Fibroblast of upper back skin (primary cell): ENCODE measurements at places on chromosomes 7 and 10.

GRCh38 chr10:1507436-1507835, 229.9 kb downstream of the ADARB2 start:
- no peak for DNase-seq

GRCh38 chr10:123858907-123859652, 32.5 kb downstream of the CPXM2 start:
- DNase-seq, result no peak

- DNase-seq, result no peak
These were observed 15.0 kb downstream of the KAT6B start for GRCh38 chr10:74841265-74841973.

GRCh38 chr10:8596929-8597472, 542.5 kb downstream of the GATA3 start:
- DNase-seq, result no peak

DNA sequence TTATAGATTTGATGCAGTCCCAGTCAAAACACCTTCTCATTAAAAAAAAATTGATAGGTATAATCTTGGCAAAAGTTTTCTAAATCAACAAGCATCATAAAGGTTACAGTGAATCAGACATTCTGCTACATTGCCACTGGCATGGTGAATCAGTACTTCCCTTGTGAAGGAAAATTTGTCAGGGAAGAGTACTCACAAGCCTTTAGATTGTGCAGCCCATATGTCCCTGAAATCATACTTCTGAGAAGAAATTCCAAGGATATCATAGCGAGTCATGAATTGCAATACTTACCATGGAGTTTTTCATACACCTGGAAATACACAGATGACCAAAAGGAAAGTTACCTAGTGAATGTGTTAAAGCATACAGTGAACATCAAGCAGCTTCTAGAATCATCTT, 17.2 kb downstream of the VSTM2A start:
- DNase-seq, result no peak

DNA sequence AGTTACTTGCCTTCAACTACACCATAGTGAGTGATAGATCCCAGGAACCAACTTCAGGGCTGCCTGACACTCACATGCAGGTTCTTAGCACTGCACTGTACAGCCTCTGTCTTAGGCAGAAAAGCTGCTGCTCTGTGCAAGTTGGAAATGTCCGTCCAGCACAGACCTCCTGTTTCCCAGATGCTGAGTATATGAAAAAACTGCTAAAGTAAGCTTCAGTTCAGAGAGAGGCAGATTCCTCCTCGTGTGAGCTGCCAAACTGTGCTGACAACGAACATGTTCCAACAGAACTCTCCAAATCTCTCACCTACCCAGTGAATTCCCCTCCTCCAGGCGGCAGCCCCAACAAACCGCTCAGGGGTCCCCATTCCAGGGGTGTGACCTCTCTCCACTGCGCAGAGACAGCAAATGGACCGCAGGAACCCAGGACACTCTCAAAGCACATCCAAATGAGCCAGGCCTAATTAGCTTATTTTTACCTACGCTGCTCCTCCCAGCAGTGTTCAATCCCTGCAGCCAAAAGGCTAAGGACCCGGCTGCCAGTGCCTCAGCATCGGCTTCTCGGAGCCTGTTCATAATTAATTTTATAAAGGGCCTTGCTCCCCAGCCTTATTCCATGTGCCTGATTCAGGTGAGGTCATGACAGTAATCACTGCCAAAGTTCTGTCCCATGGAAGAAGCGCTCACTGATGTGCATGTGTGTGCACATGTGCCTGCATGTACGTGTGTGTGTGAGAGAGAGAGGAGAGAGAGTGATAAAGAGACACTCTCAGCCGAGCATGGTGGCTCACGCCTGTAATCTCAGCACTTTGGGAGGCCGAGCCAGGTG, 159.5 kb upstream of the AUTS2 start:
- DNase-seq, result peak; percentile 16

DNA sequence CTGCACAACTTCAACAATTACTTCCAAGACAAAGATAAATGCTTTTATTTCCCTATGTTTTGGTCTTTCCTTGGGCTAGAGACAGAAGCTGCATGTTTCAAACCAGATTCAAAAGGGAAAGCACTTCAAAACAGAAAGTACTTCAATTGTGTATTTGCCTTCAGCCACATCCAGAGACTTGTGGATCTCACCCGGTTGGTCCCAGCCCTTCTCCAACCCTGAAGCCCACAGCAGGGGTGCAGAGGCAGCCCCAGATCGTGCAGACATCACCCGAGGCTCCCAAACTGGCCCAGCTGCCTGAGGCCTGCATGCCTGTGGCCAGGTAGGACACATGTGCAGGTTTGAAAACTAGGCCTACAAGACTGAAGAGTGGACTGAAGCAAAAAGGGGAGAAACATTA, 80.8 kb downstream of the ALOX5 start:
- DNase-seq, result no peak

DNA sequence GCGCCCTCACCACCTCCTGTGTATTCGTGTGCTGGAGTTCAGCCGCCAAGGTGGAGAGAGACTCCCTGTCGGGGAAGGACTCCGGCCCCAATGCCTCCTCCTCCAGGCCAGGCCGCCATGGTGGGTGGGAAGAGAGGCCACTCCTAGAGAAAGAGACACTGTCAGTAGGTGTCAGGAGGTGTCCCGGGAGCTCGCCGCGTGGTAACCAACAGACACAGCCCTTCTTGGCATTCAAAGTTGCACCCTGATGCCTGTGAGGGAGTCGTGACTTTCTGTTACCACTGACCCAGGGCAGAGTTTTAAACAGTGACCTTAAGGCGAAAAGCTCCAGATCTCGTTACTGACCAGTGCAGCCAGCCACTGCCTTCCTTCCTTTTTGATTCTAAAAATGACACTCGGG, 155.2 kb downstream of the CUX1 start:
- DNase-seq, result no peak

DNA sequence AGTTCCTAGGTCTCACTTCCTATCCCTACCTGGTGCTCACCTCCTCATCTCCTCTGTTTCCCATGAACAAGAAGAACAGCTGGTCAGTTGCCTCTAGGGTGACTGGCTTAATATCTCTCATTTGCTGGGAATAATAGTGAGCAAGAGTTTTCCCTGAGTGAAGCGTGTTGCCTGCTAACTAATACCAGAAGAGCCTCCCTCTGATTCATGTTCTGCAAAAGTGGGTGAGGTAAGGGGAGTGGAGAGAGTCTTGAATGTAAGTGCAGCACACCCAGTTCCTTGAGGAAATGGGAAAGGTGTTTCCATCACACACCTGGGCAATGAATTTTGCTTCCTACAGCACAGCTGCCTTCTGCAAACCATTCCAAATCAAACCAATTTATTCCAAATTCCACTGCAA, 29.6 kb downstream of the FZD1 start:
- DNase-seq, result no peak

DNA sequence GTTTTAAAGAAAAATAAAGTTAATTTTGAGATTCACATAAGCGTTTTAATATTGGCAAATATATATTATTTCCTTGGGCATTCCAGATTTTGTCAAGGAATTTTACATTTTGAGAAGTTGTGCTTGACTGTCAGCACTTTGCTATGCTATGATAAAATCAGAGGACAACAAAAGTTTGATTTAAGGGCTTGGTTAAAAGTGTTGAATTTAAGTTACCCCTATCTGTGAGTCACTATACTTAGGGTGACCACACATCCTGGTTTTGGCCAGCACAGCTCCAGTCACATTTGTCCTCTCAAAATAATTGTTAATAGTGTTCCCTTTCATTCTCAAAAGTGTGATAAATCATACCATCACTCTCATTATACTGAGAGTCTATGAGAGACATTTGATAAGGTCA, 34.2 kb upstream of the ANK3 start:
- peak; percentile 54 for DNase-seq

DNA sequence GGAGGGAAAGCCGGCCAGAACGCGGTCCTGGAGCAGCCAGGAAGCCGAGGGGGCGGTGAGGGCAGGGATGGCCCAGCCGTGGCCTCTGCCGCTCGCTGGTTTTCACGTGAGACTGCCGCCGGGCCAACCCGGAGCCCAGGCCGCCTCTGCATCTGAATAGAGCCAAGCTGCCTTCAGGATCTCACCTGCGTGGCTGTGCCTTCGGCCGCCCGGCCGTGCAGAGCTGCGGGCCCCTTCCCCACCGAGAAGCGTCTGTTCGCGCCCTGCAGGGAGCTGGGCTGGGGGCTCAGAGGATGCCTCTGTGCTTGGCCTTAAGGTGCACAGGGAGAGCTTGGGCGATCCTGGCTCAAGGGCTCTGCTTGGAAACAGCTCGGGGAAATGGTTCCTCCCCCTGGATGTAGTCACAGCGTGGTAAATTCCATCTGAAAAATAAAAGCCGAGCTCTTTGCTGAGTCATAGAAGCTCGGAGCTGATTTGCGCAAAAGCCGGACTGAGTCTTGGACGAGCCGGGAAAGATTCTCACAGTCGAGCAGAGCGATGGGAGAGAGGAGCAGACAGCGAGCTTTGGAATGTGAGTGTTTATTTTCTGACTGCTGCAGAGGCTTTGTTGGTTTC, at the start of gene JAKMIP3:
JAKMIP3 (plus strand) TSS at position 456 of the 615 bp plus-strand sequence. CDS start 38,863 bp downstream, outside the sequence.
- peak; percentile 92 for DNase-seq

DNA sequence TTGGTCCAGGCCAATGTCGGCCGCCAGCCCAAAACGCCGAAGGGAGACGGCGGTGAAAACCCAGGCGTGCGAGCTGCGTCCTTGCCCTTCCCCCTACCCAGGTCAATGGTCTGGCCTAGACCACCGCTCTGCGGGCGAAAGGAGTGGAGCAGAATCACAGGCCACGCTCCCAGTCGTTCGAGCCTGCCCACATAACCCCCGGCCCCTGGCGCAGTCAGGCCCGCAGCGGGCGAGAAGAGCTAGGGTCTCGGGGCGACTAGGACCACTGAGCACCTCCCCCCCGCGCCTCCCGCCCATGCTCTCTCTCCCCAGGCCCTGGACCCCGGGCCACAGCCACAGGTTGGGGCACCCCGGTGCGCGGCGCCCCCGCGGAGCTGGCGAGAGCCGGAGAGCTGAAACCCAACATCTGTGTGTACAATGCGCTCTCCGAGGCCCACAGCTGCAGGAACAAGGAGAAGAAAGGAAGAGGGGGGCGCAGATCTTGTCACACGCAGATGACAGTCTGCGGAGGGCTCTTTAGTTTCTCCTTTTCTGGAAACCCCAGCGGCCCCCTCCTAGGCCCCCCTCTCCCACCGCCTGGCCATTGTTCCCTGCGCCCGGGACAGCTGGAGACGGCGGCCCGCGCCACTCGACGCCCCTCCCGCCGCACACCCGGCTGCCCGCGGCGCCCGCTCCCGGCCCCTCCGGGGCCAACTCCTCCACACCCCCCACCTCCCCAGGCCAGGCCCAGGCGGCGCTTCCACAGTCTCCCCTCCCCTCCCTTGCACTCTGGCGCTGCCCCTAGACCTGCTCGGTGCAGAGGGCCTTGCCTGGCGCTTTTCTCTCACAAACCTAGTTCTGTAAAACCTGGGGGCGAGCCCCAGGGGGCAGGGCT, 355.0 kb downstream of the DNAJB6 start:
- no peak for DNase-seq

DNA sequence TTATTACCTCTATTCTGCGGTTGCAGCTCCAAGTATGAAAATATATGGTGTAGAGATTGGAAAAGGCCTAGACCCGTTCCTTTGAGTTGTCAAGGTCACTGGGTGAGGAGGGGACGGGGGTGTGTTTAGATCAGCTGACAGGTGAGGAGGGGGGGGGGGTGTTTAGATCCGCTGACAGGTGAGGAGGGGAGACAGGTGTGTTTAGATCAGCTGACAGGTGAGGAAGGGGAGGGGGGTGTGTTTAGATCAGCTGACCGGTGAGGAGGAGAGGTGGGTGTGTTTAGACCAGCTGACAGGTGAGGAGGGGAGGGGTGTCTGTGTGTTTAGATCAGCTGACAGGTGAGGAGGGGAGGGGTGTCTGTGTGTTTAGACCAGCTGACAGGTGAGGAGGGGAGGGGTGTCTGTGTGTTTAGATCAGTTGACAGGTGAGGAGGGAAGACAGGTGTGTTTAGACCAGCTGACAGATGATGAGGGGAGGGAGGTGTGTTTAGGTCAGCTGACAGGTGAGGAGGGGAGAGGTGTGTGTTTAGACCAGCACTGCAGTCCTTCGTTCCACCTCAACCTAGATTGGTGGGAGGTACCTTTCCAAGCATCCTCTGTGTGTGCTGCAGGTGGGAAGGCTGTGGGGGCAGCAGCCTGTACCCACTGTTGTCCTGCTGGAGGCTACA, 655.0 kb upstream of the ADARB2 start:
- no peak for DNase-seq

DNA sequence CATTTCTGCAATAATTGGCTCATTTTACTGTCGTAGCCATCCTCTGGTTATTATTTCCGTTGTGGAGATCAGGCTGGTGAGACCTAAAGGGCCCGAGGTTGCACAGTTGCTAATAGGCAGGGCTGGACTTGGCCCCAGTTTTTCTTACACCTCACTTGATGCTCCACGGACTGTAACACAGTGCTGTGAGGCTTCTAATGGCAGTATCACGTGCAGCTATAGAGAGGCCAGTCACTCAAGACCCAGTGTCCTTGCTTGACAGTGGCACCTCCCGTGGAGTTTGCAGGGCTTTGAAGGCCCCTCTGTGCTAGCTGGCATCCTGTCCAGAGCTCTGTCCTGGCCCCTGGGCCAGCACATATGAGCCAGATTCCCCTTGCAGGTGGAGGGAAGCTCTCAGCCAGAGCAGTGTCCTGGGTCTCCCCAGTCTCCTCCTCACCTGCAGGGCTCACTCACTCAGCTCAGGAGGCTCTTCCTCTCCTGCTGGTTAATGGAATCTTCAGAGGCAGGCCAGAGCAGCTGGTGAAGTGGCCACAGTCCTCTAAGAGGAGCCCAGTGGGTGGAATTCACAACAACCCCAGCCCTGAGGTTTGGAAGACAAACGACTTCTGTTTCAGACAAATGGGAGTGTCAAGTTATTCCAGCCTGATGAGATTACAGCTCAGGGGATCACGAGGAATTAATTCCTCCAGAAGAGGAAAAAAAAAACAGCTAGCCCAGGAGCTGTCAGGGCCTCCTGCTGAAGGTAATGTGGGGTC, 114.2 kb upstream of the FAM180A start:
- no peak for DNase-seq

- no peak for DNase-seq
These were observed 74.3 kb upstream of the TOMM7 start for GRCh38 chr7:22896917-22897316.

GRCh38 chr7:65339257-65339656, 34.4 kb upstream of the ZNF92 start:
- DNase-seq, result no peak

GRCh38 chr10:80461208-80462183, 7.4 kb downstream of the TSPAN14 start:
- no peak for DNase-seq
